ENCODE measurements at places on chromosomes 1 and 21. TPM values are rescaled to one million over a fixed set of nuclear protein-coding genes. Genes with fewer than 3 reads are reported as not detected.

GRCh38 chr1:64097859-64098258 lies 105.6 kb upstream of the UBE2U start:
- DNase-seq: no peak

KCNK1 gene
- 1.0 TPM for total RNA-seq

PIGP gene
- 12.5 TPM for total RNA-seq

CD5L gene
- total RNA-seq: not detected

PADI2 gene
- total RNA-seq: not detected

- DNase-seq: no peak
Observed at GRCh38 chr1:72827278-72827677, 544.9 kb upstream of the NEGR1 start.

C1orf116 gene
- 0.07 TPM for total RNA-seq
